ENCODE measurements at places on chromosomes 16 and 17.
A peak's percentile ranks its signal among the peaks of the same experiment; 100 is the strongest.

- no peak for DNase-seq
Observed at GRCh38 chr17:39603304-39604016, 4.3 kb downstream of the NEUROD2 start.

- no peak for DNase-seq
Observed at GRCh38 chr17:15444805-15445204, 22.6 kb downstream of the CDRT4 start.

DNA sequence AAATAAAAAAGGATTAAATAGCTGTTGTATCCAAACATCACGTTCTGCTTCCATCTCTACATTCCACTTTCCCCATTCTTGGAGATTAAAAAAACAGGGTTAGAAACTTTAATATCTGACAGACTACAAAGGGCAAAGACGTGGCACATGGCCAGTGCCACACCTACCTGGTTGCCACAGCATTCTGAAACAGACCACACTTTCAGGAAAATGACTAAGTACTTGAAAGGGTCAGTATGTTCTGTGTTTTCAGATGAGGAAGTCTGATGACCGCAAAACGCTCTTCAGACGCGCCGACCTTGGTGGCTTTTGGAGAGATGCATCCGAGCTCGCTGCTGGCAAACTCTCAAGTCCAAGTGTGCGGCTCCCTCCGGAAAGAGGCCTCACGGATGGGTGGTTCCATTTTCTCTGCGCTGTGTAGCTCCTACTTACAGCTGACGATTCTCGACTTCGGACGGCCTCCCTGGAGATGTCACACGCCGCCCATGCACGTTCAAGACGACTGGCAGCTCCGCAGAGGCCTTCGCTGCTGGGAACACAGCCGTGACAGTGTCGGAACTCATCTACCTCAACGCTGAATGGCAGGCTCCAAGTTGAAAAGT is 15.5 kb downstream of the MAP1LC3B start:
- DNase-seq: no peak

- DNase-seq: no peak
Observed at GRCh38 chr16:79792076-79792475, 191.5 kb upstream of the MAF start.

GRCh38 chr16:67459861-67460150 is 21.2 kb downstream of the ATP6V0D1 start:
- no peak for DNase-seq

DNA sequence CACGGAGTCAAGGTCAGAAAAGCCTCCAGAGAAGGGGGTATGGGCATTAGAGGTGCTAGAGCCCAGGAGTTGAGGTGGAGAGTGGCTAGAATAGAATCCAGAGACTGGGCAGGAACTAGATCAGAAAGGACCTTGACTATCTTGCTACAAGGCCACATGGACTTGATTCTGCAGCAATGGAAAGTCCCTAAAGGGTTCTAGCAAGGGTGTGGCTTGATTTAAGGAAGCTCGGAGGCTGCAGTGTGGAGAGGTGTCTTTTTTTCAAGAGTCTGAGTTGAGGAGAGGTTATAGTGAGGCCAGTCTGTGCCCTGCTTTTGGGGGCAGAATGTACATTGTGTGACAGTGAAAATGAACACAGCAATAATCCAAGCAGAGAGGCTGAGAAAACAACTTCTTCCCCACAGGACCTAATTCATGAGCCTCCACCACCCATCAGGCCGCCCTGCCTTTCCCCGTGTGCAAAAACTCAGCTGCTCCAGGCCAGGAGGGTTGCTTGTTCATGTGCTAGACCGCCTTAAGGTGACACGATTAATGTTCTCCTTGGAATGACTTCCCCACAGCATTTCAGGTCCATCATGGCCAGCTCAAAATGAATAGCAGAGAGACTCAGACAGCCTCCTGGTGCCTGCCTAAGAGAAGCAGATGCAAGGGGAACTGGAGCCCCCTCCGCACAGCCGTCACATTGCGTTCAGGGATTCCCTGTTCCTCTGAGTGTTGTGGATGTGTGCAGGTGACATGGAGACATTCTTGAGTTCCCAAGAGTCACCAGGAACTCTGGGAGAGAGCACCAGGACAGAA is 8.7 kb upstream of the BEAN1 start:
- DNase-seq: no peak

- no peak for DNase-seq
Observed at GRCh38 chr16:80466024-80466987, 74.5 kb upstream of the DYNLRB2 start.

- DNase-seq: no peak
Observed at GRCh38 chr17:79517827-79518584, 92.8 kb downstream of the RBFOX3 start.

GRCh38 chr17:17391668-17392370 is 85.0 kb upstream of the MED9 start:
- no peak for DNase-seq

- DNase-seq: peak; percentile 10
Observed at GRCh38 chr16:6016530-6017184, 919.1 kb upstream of the EEF2KMT start.

DNA sequence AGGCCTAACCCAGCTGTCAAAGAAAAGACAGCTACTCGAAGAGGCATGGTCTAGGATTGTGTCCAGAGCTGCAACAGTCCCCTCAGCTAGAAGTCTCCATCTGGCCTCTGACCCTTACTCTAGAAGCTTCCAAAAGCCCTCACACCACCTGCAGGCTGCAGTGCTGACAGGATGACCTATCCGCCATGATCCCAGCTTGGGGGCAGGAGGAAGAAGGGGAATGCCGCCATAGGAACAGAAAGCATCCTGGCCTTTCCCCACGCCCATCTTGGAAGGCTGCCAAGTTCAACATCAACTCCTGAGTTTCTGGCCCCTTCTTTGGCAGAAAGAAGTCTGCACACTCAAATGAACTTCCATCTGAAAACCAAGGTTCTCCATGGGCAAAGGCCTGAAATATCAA is 3.1 kb upstream of the KRT36 start:
- no peak for DNase-seq

Data from NCI-H2029 treated with DMSO at 0.1 percent for 48 hours (cell line).